ENCODE measurements at places on chromosomes 13 and 19. TPM values are rescaled to one million over a fixed set of nuclear protein-coding genes. Genes with fewer than 3 reads are reported as not detected.

MAG gene
- 0.47 TPM for polyA plus RNA-seq

GRWD1 gene
- polyA plus RNA-seq = 10.2 TPM

RHPN2 gene
- polyA plus RNA-seq = 7.5 TPM

DNA sequence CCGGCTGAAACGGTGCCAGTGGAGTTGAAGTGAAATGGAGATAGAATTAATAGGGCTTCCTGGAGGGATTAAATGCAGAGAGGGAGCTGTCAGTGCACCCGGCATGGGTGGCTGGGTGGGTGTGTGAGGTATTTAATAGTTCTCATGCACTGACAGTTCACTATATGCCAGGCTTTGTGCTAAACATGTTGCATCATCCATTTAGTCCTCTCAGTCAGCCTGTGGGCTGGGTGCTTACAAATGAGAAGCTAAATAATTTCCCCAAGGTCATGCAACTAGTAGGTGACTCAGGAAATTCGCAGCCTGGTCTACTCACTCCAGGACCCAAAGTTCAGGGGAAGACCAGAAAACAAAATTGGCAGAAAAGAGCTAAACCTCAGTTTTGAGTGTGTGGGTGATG lies 63.5 kb upstream of the SPATA13 start:
- H3K36me3 ChIP-seq = no peaks in the 10 kb centered on the region
- no peak overlapping the region for H3K27ac ChIP-seq
- no peaks in the 10 kb centered on the region for H3K4me1 ChIP-seq
- no peaks in the 10 kb centered on the region for H3K27me3 ChIP-seq
- DNase-seq = no peak
